ENCODE measurements at places on chromosomes 7 and 10.

GRCh38 chr7:97418312-97418711 is 300.8 kb downstream of the SDHAF3 start:
- DNase-seq = no peak

- DNase-seq = no peak
These were observed 524 bp upstream of the FUOM start for GRCh38 chr10:133358162-133358924.

DNA sequence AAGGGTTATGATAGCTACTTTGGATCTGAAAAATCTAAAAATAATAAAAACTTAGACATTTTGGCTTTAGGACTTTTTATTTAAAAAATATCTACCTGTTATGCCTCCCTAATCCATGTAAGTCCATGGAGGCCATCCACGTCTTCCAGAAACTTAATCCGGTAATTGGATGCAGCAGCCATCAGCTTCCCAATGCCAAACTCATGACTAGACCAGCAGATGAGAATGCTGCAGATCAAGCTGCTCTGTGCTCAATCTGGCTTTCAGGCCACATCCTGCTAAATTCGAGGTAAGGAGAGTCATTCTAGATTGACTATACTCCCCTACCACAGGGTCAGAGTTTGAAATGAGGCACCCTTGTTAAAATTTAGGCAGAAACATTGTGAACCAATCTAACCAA is 168.5 kb upstream of the TCERG1L start:
- no peak for DNase-seq

DNA sequence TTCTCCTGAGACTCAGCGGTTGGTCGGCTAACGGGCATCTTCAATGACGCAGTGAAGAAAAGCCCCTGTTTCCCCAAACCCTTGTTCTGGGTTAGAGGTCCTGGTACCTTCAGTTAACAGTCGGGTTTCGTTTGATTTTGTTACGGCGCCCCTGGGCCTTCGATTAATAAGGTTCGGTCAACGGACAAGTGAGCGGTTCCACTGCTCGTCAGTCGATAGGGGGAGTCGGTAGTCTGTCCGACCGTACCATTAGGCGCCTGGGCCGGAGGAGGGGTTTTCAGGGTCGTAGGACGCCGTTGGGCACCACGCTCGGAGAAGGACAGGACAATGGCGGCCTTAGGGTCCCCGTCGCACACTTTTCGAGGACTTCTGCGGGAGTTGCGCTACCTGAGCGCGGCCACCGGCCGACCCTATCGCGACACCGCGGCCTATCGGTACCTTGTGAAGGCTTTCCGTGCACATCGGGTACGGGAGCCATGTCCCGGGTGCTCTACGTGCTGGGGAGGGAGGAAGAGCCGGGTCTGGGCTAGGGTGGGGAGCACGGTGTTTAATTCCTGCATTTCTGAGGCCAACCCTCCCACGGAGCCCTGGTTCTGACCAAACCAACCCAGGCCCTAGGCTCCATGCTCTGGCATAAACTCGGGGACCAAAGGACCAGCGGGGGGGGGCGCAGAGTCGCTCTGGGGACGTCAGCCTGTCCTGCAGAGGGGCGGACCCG is at the start of gene FMC1:
TSS of gene FMC1 (plus strand) at position 280 of the 718 bp plus-strand sequence. CDS start at position 328, 48 bp downstream.
- peak; percentile 92 for DNase-seq

- DNase-seq = no peak
These were observed 69.2 kb downstream of the PODXL start for GRCh38 chr7:131487217-131487616.

DNA sequence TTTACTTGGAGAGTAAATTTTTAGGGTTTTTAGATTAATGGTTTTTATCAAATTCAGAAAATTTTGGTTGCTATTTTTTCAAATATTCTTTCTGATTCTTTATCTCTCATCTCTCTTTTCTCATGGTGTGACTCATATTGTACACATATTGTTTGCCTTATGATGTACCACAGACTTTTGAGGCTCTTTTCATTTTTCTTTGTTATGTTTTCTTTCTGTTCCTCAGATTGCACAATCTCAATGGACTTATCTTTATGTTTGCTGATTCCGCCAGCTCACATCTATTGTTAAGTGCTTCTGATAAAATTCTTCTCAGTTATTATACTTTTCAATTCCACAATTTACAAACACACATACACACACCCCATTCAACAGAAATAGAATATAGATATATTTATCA is 168.2 kb upstream of the IGFBP3 start:
- DNase-seq = no peak

GRCh38 chr7:33624215-33624614 is 281.1 kb upstream of the BMPER start:
- no peak for DNase-seq

- DNase-seq = no peak
These were observed 39.4 kb downstream of the MMRN2 start for GRCh38 chr10:86918022-86918471.

DNA sequence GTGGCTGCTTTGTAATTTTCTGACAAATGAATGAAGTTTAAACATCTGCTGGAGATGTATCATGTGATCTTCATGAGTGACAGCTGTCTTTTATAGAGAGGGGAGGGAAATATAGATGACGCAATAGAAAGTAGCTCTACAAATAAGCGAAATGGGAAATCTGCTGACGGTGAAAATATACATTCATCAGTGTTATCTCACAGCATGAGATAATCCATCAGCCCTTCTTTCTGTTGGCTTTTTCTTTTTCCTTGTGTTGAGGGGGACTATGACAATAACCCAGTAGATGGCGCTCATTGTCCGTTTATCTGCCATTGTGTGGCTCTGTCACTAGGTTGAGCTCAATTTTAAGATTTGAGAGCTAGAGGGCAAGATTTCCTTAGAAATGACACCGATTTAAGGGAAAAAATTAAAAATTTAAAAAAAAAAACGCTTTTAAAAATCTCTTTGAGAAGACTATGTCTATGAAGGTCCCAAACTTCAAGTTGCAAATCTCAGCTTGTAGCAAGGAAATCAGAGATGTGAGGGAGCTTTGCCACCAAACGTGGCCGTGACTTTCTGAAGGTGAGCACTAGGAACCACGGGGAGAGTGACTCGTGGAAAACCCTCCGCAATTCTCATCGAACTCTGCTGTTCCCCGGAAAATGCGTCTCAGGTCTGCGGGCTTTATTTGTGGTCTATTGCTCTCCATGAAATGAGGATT is 114.6 kb upstream of the SFMBT2 start:
- DNase-seq = peak; percentile 58

- no peak for DNase-seq
These were observed 25.2 kb downstream of the SMNDC1 start for GRCh38 chr10:110279407-110279986.

GRCh38 chr10:91694170-91694794 is 61.4 kb upstream of the PPP1R3C start:
- no peak for DNase-seq

DNA sequence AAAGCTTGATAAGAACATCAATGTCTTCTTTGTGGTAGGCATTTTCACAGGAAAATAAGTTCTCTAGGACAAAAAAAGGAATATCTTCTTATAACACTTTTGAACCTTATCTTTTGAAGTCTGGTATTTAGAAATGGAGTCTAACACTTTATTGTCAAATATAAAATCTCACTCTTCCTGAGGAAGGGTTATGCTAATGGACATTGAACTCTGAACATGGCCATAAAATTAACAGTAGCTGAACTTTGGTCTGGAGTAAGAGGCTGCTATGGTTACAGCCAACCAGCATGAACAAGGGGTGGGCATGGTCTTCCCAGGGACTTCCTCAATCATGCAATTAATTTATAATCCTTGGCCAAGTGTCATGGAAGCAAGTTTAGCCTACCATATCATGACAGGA is at the start of gene CLRN3:
TSS of gene CLRN3 (minus strand) at position 199 of the 400 bp plus-strand sequence. CDS start at position 42, 157 bp downstream.
- no peak for DNase-seq

DNA sequence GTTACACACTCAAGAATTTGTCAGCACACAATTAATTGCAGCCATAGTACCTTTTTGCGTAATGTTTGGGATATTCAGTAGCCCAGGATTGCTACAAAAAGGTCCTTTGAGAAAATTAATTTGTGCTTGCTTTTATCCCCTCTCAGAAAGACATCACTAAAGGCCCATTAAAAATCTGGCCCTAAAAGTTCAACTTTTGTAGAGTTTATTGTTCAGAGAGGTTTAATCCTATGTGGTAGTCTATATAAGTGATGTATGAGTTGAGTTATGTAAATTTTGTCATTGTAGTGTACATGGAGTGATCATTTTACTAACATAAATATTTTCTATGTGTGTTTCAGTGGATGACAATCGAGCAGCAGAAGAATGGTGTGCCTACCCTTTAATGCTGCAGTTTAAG is 126.0 kb downstream of the LCOR start:
- DNase-seq = no peak

DNA sequence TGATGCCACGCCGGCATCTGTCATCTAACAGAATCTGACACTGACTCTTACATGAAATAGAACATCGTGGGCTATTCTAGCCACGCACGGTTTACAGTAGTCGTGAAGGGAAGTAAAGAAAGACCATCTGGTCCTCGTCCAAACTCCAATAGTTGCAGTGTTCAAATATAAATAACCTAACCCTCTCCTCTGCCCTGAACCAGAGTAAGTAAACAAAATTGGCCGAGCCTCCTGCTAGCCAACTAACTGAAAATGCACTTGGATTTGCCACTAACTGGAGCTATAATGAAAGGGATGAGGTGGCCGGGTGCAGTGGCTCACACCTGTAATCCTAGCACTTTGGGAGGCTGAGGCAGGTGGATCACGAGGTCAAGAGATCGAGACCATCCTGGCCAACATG is 29.5 kb upstream of the ZC3HAV1L start:
- no peak for DNase-seq

DNA sequence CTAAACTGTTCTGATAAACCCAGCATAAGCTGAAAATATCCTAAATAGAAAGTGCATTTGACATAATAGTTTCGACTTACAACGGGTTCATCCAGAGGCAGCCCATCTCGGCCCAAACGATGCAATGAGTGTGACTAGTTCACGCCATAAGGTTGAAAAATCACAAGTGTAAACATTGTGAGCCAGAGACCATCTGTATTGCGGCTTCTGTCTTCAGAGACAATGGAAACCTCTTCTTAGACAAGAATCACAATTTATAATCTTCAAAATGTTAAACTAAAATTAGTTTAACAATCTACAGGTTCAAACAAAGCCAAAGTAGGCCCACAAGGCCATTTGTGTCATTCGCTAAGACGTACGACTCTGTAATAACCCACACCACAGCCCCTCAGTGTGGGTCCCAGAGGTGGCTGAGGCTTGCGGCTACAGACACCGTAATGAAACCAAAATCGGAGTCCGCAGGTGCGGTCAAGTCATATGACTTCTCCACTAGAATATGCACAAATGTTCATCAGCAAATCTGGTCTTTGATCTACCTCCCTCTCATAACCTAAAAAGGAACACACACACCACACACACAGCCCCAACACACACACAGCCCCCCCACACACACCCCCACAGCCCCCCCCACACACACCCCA is 81.8 kb downstream of the DIP2C start:
- DNase-seq = no peak

DNA sequence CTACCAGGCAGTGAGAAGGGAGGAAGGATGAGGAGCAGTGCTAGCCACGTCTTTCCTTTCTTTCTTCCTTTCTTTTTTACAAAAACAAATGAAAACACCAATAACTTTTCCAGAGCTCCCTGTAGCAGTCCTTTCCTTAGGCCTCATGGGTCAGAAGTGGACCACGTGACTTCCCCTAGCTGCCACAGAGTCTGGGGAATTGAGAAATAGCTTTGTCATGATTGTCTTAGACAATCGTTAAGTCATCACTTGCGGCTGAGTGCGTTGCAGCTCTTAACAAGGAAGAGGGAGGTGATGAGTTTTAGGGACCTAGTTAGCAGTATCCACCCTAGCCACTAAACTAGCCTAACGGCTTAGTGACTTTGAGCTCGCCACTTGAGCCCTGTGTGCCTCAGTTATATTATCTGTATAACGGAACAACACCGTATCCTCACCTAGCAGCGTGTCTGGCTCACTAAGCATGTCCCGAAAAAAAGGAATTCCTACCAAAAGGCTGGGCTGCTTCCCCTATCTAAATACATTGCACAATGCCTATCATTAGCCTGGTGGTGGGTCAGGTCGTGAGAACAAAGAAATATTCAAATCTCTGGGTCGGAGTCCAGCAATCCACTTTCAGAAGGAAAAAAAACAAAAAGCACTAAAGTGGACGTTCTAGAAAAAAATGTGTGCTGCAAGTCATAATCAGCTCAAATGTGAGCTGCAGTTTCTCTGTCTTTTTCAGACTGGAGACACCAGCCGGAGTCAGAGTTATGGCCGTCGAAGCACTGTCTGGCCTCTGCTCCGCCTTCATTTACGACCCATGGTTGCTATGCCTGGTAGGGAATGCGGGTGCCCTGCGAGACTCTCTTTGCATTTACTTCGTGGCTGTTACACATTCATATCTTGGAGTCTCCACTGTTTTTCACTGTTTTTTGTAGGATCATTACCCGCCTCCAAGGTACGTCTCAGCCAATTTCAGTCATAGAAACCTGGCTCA is 338.5 kb upstream of the FOXK1 start:
- DNase-seq = no peak

DNA sequence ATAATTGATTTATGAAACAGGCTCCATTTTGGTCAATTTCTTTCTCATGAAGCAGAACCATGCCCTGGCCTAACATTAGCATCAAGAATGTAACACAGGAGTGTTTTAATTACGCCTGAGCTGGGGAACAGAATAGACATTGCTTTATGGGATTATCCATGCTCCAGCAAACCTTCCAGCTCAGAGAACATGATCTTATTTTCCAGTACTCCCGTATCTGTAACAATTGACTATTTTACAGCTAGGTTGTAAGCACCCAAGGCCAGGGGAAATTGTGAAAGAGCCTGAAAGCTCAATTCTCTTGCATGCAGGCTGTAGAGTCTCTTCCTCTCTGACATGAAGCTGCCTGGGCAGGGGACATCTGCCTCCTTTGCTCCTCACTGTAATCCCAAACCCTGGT is 30.8 kb upstream of the CRYGN start:
- DNase-seq = no peak

DNA sequence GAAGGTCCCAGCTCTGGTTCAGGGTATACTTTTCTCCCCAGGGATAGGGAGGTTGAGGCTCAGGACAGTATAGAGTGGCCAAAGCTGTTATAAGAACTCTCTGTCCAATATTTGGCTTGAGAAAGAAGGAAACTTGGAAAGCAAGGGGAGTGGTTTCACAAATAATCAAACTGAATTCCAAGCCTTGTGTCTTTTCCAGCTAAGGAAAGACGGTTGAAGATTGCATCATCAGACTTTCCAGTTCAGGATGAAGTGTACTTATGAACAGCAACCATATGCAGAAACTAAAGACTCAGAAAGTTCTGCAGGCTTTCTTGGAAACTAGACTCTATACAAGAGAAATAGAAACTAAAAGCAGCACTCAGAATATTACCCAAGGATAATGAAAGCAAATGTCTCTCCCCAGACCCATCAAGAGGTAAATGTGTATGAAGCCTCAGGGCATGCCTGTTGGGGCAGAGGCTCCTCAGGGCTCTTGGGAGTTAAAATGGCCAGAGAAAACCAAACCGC is 46.4 kb downstream of the RAMP3 start:
- no peak for DNase-seq

GRCh38 chr10:90417029-90417428 is 440.8 kb downstream of the HTR7 start:
- no peak for DNase-seq

GRCh38 chr10:34109952-34110702 is 705.0 kb downstream of the PARD3 start:
- no peak for DNase-seq

Data from stimulated activated naive CD8-positive, alpha-beta T cell treated with anti-CD3 and anti-CD28 coated beads, Interleukin-15, amount 100 ng/mL, for 72 hours (primary cell).